ENCODE measurements at places on chromosomes 12 and 14.
A peak's percentile ranks its signal among the peaks of the same experiment; 100 is the strongest.

GRCh38 chr12:50232771-50233209 is 50.5 kb downstream of the LIMA1 start:
- DNase-seq, result no peak

DNA sequence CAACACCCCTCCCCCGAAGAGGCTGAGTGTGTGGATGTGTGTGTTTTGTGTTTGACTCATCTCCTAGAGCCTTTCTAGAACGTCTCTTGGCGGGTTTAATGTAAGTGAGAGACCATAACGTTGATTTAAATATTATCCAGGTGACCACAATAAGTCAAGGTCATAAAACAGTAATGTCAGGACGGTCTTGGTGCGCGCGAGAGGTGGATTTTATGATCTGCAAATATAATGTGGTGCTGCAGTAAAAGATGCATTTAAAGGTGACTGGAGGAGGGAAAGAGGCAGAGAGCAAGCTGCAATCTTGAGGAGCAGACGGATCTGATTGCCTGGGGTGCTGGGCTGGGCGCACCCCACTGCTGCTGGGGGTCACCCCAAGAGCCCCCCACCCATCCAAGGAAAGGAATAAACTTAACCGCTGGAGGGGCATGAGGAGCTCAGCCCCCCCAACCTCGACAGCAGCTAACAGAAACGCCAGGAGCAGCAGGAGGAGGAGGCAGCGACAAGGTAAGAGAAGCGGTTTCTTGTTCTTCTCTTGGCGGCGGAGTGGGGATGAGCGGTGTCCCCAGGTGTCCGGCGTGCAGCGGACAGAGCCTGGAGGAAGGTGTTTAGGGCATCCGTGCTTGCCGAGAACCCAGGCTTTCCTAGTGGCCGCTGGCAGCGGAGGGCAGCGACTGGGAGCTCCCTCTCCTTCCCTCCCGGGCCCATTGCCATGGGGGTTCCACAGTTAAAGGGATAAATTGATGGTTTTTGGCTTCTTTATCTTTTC is 5.5 kb downstream of the HOXC10 start:
- no peak for DNase-seq

DNA sequence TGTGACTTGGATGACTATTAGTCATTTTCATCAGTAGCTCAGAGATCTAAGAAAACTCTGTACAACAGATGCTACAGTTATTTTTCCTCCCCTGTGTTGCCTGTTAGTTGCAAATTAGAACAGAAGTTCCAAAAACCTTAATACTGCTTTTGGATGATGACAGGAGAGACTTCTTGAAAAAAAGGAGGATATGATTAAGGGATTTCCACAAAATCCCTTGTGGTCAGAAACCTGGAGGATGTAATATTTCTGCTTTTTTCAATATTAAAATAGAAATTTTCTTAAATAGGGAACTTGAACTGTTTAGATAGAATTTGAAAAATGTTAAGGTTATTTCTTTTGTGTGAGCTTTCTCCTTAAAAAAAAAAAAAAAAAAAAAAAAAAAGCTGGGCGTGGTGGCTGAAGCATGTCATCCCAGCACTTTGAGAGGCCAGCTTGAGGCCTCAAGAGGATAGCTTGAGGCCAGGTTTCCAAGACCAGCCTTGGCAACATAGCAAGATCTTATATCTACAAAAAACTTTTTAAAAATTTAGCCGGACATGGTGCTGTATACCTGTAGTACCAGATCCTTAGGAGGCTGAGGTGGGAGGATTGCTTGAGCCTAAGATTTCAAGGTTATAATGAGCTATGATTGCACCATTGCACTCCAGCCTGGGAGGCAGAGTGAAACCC is 14.1 kb downstream of the CMAS start:
- DNase-seq, result no peak

- peak; percentile 99 for DNase-seq
Measured at GRCh38 chr12:53938326-53939140, at the start of gene HOXC13. Gene HOXC13, plus strand, starts transcription at chr12:53938831. Its CDS starts 76 bp downstream, at chr12:53938907.

- no peak for DNase-seq
Measured at GRCh38 chr14:48738186-48738925, 847.8 kb downstream of the RPS29 start.

DNA sequence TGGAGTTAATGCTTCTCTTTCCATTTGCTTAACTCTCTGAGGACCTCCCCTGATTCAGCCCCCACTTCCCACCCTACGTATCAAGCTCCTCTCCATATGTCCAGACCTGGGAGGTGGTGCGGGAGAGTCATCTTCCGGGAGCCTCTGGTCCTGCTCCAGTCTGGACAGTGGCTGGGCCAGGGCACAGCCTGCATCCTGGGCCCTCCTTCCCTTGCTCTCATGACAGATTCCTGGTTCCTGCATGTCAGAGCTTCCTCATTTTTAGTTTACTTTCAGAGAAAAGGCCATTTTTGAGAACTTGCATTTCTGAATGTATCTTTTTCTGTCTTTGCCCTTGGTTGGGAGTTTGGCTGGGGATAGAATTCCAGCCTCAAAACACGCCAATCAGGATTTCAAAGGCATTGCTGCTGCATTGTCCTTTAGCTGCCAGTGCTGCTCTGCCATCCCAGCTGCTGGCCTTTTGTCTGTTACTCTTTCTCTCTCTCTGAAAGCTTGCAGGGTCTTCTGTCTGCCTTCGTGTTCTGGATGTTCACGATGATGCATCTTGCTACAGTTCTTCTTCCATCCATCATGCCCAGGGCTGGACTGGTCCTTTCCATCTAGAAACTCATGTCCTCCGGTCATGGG is 54.7 kb downstream of the SLC6A12 start:
- no peak for DNase-seq

DNA sequence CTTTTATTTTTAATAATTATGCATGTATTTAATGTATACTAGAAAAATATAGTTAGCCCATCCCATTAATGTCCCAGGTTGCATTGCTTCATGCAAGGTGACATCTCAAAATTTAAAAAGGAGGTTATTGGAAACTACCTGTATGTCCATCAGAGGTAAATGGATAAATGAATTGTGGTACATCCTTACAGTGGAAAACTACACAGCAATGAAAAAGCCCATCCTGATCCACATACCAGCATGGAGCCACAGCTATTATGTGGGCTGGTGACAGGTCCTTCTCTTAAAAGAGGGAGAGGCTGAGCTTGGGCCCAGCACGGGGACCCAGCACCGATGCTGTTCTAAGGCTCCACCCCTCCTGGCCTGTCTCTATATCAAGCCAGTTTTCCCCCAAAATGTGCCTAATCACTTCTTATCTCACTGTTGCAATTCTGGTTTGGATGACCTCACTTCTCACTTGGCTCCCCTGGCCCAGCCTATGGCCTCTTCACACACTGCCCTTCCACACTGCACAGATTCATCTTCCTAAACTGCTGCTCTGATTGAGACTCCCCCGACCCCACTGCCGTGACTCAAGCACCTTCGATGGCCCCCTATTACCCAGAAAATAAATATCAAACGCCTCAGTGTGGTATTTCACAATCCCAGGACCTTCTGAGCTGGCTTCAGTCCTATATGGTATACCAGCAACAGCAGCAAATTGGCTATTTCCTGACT is 97.1 kb upstream of the NCOR2 start:
- DNase-seq, result no peak

GRCh38 chr12:107775093-107775721 is 703 bp downstream of the ASCL4 start:
- no peak for DNase-seq

- DNase-seq, result no peak
Measured at GRCh38 chr14:92613008-92613658, 99.6 kb downstream of the RIN3 start.

DNA sequence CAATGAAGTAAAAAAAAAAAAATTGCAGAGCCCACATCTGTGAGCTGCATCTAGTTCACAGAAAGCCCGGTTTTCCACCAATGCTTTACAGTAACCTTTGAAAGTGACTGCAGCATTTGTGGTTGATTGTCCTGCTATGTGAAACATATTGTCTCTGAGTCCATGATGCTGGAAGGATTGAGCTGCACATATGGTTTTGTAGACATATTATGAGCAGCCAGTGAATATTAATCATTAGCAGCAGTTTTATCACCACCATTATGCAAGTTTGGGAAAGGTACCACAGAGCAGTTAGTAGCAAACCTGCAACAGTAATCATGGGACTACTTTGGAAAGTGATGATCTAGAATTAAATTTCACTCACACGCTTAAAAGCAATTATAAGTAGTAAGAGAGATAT is 151.5 kb upstream of the PRICKLE1 start:
- DNase-seq, result no peak

- no peak for DNase-seq
Measured at GRCh38 chr12:49702009-49702408, 5.2 kb downstream of the FMNL3 start.

- no peak for DNase-seq
Measured at GRCh38 chr14:91484744-91485143, 25.4 kb downstream of the PPP4R3A start.

DNA sequence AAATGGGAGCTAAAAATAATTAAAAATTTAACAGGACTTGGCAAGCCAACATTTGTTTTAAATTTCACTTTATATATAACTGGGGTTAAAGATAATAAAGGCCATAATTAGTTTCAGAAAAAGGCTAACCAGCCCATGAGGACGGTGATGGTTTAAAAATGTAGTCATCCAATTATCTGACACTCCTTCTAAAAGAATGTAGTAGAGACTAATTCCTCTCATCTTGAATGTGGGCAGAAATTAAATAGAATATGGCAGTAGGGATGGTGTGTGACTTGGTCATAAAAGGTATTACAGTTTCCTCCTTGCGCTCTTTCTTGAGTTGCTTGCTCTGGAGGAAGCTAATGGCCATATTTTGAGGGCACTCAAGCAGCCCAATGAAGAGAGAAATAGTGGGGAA is 49.1 kb upstream of the PTPRB start:
- no peak for DNase-seq

DNA sequence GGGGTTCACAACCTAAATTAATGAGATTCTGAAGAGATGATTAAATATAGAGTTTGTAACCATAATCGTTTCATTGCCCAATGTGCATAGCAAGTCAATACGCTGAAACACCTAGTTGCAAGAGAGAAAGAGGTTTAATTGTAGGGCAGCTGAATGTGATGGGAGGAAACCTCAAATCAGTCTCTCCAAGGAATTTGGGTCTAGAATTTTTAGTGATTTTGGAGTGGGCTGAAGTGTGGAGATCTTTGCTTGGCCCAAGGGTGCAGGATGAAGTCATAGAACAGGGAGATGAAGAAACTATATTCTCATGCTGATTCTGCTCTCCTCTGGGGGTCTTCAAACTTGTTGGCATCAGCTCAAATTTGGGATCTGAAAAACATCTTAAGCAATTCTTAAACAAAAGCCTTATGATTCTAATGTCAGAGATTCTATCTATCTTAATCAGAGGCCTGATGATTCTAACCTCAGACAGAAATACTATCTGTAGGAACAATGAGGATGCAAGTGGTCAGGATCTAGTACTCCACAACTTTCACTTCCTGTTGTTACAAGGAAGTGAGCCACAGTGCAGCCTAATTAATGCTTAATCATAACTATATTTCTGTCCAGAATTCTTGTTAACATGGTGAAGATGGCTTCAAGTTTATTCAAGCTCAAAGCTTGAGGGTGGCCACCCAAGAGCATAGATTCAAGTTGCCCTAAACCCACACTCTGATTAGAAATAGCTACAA is 80.2 kb upstream of the FUT8 start:
- DNase-seq, result no peak

GRCh38 chr14:37598747-37599506 is 3.5 kb downstream of the TTC6 start:
- no peak for DNase-seq

DNA sequence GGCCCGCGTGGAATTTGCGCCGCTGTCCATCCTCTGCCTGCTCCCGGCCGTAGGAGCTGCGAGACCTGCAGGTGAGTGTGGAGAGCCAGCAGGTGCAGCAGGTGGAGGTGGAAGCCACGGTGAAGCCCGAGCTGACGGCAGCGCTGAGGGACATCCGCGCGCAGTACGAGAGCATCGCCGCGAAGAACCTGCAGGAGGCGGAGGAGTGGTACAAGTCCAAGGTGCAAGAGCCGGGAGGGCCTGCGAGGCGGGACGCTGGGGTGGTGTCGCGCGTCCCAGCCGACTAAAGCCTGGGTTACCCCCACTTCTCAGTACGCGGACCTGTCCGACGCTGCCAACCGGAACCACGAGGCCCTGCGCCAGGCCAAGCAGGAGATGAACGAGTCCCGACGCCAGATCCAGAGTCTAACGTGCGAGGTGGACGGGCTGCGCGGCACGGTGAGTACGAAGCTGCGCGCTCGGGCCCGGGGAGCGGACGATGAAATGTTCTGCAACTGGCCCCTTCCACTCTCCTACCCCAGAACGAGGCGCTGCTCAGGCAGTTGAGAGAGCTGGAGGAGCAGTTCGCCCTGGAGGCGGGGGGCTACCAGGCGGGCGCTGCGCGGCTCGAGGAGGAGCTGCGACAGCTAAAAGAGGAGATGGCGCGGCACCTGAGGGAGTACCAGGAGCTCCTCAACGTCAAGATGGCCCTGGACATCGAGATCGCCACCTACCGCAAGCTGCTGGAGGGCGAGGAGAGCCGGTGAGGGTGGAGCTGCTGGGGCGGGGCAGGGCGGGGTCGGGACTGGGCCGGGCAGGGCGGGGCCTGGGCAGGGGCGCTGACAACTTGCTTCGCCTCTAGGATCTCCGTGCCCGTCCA is 2.1 kb downstream of the PRPH start:
- peak; percentile 17 for DNase-seq

GRCh38 chr12:118711185-118711584 is 270.2 kb upstream of the SRRM4 start:
- DNase-seq, result no peak

- no peak for DNase-seq
Measured at GRCh38 chr14:72882047-72882446, 11.9 kb downstream of the DPF3 start.

DNA sequence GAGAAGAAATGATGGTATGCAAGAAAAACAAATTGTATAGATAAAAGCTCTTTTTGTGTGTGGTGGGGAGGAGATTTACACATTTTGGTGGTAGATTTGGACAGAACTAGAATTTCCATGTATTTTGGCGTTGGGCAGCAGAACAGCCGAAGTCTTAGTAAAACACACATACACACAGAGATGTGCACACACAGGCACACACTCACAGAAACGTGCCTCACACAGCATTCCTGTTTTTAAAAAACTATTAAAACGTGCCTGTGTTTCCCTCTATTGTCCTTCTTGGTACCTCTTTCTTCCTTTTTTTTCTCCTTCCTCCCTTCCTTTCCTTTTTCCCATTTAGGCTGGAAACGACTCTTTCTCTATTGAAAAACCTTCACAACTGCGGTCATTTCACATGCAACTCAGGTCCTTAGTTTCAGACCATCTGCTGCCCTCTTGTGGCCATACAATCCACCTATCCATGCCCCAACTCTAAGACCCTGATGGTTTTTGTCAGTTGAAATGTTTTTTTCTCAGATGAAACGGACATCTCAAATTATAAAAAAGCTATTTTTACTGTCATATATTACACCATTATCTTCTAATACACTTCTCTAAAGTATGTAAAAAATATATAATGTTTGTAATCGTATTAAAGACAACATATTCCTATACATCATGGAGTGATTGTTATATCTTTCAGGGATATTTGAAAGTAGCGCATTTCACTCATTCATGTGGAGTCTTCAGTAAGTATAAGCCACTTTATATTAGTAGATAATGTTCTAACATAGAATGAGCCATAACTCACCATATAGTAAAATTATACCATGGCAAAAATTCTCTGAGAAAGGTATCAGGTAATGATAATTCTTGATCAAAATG is 386.7 kb upstream of the NOVA1 start:
- peak; percentile 11 for DNase-seq

GRCh38 chr12:124388679-124389137 is 93.8 kb downstream of the RFLNA start:
- DNase-seq, result no peak

- DNase-seq, result no peak
Measured at GRCh38 chr12:57614178-57614947, 3.1 kb downstream of the ARHGEF25 start.

- no peak for DNase-seq
Measured at GRCh38 chr14:70149596-70150165, 39.1 kb downstream of the SLC8A3 start.

GRCh38 chr14:98634043-98634820 is 637.8 kb downstream of the BCL11B start:
- DNase-seq, result no peak

Data from NCI-H1048 (cell line).